ENCODE measurements at places on chromosomes 1 and 21.

DNA sequence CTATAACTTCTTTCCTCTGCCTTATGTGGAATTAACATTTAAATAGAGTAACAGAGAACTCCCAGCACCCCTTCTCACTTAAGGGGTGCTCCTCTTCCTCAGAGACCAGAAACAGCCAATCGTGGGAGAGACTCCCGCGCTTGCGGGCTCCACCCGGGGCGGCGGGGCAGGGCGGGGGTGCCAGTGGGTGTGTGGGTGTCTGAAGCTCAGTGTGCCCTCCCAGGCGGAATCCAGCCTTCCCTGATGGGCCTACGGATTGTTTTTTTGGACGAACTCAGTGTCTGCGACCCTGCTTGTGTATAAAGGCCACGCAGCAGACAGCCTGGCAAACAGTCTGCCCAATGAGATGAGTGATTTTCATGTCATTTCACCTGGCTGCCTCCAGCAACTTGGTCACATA is 6.2 kb downstream of the RCC2 start:
- DNase-seq, result no peak

GRCh38 chr1:235953801-235954200 is 87.1 kb upstream of the LYST start:
- no peak for DNase-seq

DNA sequence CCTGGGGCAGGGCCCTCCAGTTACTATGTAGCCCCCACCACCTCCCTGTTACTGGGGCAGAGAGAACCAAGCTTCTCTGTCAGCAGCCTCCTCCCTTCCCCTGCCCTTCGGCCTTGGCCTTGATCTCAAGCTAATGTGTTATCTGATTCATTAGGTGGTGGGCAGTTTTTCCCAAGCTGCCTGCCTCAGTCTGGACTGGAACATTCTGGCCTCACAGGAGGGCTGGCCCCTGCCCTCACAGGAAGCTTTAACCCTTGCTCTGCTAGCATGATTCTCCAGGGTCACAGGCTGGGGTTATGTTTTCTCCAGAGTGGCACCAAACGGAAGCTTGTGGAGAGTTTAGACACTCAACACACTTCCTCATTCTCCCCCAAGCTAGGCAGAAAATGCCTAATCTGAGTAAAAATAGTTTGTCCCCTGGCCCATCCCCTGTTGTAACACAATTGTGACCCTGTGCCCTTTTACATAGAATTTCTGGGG is 37.2 kb upstream of the SLC6A9 start:
- no peak for DNase-seq

DNA sequence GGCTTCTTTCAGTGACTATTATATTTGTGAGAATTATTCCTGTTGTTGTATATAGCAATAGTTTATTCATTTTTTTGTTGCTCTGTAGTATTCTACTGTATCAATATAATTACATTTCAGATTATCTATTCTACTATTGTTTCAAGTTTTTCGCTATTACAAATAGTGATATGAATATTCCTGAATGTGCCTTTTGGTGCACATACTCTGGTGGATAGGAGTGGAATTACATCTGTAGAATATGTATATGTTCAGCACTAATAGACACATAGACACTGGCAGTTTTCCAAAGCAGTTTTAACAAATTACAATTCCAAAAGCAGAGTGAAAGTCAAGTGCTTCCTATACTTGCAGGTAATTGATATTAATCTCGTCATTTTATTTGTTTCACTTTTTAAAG is 696.2 kb upstream of the PRMT6 start:
- no peak for DNase-seq

DNA sequence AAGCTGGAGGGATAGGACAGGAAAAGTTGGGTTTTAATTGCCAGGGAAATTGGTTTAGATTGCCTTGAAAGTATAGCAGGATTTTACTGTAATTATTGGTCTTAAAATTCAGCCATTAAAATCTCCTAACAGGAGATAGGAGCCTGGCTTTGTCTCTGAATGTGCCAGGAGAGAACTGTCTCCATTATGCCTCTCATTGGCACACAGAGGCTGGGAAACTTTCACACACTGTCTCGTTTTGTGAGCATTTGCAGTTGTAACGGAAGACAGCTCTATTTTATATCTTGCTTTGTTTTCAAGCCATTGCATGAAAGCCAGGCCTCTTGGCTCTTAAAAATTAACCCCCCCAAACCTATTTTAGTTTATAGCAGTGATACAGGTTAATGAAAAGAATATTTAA is 12.5 kb downstream of the DNAJC6 start:
- no peak for DNase-seq

GRCh38 chr1:40315239-40315794 is 1.8 kb downstream of the COL9A2 start:
- DNase-seq, result peak; percentile 77

DNA sequence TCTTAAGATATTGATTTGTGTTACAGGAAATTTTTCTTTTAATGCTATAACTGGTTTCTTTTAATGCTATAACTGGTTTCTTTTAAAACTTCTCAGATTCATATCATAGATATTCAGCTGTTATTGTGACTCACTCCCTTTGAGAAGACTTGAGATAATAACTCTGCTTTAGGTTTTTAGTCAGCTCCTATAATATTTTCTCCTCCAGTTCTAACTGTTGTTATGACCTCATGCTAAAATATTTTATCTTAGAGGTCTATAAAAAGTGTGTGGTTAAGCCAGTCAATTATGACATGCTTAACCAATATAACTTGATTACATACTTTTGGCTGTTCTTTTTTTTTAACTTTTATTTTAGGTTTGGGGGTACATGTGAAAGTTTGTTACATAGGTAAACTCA is 280.2 kb downstream of the PTGER3 start:
- DNase-seq, result no peak

DNA sequence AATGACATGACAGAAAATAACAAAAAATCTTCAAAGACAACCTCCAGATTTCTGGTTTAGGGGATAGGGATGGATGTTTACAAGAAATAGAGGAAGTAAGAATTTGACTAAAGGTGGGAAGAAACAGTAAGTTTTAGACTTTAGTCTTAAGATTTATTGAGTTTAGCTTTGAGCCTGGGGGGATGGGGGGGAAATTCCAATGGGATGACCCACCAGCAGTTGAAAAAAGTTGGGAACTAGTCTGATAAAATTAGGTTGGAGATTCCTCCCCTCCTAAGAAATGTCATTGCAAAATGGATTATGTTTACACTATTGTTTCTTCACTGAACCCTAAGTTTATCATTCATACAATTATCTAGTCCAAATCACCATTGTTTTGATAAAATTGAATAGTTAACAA is 28.4 kb downstream of the WDR26 start:
- no peak for DNase-seq

GRCh38 chr1:83932281-83932680 is 66.7 kb downstream of the TTLL7 start:
- DNase-seq, result no peak

DNA sequence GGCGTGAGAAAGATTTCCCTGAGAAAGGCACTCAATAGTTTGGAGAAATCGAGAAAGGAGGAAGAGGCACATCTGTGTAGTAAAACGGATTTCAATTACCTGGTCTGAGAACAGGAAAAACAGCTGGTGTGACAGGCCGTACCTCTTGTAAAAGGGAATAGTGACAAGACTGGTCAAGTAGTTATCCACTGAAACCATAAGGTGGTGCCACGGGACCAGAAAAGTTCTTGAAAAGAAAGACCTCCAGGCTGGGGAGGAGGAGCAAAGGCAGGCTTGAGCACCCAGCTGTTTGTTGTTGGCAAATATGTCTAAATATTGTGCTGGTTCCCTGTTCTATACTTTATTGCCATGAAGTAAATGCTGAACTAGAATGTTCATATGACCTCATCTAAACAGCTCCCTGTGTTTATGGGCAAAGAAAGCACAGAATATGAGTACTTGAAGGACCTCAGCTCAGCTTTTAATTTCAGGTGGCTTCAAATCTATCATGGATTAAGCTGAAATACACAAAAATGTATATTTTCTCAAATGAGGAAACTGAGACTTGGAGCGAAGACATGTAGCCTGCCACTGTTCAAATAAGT is 4.0 kb downstream of the HAO2 start:
- no peak for DNase-seq

- peak; percentile 23 for DNase-seq
These were observed 57.6 kb upstream of the JUN start for GRCh38 chr1:58841455-58841854.

DNA sequence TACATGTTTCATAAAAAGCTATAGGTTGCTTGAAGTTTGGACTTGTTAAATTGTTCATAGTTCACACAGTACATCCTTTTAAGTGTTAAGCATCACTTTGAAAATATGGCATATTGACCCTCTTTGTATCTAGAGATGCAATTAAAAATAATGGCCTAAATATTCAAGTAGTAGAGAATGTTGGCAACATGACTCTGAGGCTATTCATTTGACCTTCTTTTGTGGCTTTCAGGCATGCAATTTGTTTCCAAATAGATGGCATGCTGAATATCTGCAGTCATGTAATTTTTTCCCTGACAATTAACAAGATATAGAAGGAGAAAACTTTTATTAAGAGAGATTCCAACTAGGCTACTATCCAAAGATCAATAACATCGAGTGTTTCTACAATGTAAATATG is 230.5 kb upstream of the ZRANB2 start:
- DNase-seq, result no peak

DNA sequence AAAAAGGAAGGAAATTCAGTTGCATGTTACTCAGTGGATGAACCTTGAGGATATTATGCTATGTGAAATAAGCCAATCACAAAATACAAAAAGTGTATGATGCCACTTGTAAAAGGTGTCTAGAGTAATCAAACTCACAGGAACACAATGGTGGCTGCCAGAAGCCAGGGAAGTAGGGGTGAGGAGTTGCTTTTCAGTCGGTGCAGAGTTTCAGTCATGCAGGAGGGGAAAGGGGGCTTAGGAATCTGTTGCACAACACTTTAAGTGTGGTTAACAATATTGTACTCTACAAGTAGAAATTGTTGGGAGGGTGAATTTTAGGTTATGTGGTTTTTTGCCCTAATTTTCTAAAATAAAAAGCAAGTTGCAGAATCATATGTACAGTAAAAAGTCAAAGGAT is 184.2 kb upstream of the RAB4A start:
- DNase-seq, result no peak

DNA sequence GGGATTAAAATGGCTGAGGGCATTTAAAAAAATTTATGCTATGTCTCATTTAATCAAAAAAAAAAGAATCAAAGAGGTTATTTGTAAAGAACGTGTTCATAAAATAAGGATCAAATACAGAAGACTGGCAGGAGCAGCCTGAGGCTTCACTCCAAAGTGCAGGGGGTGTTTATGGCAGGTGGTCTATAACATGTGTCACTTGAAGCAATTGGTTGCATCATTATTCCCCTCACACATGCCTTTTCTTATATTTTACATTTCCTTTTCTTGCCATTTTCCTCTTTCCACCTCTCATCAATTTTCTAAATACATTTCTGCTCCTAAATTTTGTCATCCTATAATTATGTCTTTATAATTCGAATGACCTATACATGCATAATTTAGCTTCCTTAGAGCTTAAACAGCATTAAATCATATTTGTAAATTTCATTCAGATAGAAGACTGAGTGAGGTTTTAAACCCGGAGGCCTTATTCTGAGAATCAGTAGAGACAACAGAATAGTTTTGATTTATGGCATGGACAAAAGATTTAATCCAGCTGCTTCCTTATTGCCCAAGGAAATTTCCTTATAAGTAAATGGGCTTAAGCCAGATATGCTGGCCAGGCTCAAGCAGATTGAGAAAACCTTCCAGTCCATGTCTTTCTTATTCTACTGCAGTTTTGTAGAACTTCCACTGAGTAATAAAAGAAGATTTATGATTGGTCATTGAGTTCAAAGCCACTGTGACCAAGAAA is 322.8 kb downstream of the TGFB2 start:
- no peak for DNase-seq

DNA sequence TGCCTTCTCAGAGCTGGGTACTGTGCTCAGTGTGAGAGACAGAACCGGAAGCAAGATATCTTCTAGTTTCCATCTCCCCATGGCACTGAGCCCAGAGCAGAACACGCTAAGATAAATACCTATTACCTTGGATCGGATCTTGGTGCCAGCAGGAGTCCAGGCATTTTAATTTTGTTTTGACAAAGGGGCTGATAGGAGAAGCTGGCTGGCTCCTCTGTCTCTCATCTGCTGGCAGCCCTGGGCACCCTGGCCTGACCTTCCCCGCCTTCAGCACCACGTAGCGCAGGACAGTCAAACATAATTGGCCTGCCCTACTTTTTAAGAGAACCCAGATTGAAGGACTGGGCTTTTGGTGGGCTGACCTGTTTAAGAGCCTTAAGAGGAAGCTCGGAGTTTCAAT is 160.7 kb upstream of the KLHDC7A start:
- no peak for DNase-seq

GRCh38 chr1:99969260-99969728 is 502 bp upstream of the SLC35A3 start:
- no peak for DNase-seq

- DNase-seq, result no peak
These were observed 708 bp downstream of the CHRNB2 start for GRCh38 chr1:154568157-154568815.

- DNase-seq, result no peak
These were observed 15.4 kb upstream of the TENT5C start for GRCh38 chr1:117590273-117590925.

DNA sequence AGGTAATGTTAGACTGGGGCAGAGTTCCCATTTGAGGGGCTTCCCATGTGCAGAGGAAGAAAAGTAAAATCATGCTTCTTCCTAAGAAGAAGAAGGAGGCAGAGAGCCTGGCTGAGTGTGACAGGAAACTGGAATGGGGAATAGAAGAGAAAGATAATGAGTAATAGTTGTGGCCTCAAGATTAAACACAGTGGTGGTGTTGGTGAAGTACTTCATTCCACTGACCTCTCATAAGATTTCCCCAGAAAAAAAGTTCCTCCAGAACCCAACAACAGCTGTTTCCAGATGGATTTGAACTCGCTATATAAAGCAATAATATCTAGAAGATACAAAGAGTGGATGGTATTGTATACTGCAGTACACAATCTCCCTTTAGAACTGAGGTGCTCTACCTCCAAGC is 13.0 kb downstream of the RGS1 start:
- no peak for DNase-seq

DNA sequence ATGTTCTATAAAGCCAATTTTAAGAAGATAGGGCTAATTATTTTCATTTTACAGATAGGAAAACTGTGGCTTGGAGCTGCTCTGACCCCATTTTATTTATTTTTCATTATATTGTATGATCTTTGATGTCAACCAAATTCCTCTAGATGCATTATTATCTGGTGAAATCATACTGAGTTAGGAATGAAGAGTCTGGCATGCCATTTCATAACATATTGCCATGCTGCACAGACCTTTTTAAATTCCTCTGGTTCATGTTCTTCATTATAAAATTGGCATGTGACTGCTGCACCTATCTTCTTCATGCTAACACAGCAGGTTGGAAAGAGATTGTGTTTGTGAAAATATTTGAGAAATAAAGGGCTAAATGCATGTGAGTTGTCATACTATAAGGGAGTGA is 12.7 kb downstream of the PRRX1 start:
- no peak for DNase-seq

DNA sequence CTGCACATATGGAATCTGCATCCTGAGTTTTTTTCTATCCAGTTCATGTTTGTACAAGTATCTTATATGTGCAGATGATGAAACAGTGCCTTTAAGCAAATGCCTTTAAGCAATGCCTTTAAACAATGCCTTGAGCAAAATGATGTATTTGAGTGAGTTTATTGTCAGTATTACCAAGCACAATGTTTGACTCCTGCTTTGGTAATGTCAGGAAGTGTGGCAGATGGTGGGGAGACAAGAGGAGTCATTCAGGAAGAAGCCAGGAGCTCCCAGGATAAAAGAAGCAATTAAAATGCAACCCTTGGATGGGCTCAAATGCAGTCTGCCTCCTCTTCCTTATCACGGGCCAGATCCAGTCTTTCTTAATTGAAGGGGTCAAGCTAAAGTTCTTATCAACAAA is 108.7 kb upstream of the KCNJ15 start:
- DNase-seq, result no peak

Measured in hematopoietic multipotent progenitor cell treated with erythropoietin and hydrocortisone succinate and interleukin-3 and kit ligand, for 15 days (in vitro differentiated cells).